ENCODE measurements at places on chromosomes 6 and 20. TPM values are rescaled to one million over a fixed set of nuclear protein-coding genes. Genes with fewer than 3 reads are reported as not detected.

The ZNF217 gene
- total RNA-seq, result 17.4 TPM

DNA sequence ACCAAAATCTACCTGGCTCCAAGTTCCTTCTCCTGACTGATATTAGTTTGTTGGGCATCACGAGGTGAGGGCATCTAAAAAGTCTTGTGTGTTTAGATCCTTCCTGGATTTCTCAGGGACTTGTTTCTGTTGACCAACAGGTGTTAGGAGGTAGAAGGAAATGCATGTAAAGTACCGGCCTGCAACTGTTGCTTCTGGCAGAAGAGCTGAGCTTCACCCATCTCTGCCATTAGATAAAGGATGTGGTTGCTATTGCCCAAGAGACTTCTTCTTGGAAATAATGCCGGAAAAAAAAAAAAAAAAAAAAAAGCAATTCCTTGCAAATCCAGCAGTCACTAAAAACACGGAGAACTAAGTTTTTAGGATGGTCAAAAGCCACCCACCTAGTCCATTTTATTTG is 303.1 kb downstream of the CDH26 start:
- DNase-seq, result no peak

The IP6K3 gene
- 0.65 TPM for total RNA-seq

The GNRH2 gene
- total RNA-seq, result not detected

The HACE1 gene
- 7.9 TPM for total RNA-seq

- DNase-seq, result no peak
Observed at GRCh38 chr20:44773070-44773829, 27.6 kb downstream of the KCNK15 start.

GRCh38 chr6:4932228-4932903 is 71.5 kb downstream of the RPP40 start:
- no peak for DNase-seq

The PTK6 gene
- not detected for total RNA-seq

The CCM2L gene
- not detected for total RNA-seq

The TMC2 gene
- not detected for total RNA-seq

The B4GALT5 gene
- total RNA-seq, result 27.4 TPM

- no peak for DNase-seq
Observed at GRCh38 chr20:63752411-63753101, 13.0 kb downstream of the SLC2A4RG start.

DNA sequence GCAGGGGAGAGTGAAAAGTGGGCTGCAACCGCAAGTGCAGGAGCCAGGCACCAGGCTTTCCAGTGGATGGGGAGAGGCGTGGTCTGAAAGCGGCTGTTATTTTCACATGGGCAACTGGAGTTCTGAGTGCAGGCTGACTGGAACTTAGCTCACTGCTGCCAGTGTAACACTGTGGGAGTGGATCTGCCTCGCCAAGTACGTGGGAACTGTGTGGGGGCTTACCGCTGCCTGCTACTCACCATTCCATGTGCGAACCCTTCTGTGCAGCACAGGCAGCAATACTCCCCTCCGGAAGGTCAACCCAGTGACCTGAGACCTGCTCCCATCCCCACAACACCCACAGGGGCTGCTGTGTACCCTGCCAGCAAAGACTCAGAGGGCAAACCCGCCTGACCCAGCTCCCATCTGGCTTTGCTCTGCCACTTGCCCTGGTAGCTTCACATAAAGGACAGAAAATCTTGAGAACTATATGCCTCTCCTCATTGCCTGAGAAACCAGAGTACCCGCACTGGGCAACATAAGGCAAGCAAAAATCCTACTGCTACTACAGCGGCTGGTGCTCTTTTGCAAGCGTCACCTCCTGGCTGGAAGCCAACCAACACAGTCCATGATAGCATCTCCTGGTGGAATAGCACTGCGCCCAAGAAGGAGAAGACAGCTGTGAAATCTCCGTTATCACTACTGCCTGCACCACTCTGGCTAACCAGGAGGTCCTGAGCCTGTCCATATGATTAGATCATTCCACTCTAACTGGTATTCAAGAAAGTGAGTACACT is 54.4 kb upstream of the SIRPG start:
- DNase-seq, result no peak

The SALL4 gene
- 1.4 TPM for total RNA-seq

DNA sequence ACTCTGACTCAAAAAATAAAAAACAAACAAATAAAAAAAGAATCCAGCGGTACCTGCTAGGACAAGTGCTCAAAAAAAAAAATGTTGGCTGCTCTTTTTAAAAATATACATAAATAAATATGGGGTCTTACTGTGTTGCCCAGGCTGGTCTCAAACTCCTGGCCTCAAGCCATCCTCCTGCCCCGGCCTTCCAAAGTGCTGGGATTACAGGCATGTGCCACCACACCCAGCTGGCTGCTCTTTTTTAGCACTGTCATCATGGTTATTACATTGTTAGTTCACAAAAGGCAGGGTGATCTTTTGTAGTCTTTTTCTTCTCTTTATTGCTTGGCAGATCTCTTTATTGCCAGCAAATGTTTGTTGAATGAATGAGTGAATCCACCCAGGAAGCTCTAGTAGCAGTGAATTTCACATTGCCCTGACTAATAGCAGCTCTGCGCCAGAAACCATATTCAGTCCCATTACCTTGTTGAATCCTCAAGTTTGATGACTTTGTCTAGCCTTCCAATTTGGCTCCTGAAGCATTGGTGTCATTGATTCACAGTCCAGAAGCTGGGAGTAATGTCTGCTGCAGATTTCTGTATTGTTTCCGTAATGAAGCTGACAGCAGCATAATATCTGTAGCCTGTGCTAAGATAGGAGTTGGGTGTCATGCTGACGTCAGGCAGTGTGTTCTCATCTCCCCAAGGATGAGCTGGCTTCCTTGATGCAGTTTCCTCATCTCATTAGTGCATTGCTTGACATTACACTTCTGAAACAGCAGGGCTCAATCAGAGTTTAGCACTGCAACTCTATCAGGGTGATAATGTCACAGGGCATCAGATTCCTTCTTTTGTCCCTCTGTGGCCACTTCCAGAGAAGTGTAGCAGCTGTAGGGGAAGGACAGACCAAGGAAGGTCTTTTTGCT is 84.9 kb upstream of the TGM3 start:
- DNase-seq, result no peak

DNA sequence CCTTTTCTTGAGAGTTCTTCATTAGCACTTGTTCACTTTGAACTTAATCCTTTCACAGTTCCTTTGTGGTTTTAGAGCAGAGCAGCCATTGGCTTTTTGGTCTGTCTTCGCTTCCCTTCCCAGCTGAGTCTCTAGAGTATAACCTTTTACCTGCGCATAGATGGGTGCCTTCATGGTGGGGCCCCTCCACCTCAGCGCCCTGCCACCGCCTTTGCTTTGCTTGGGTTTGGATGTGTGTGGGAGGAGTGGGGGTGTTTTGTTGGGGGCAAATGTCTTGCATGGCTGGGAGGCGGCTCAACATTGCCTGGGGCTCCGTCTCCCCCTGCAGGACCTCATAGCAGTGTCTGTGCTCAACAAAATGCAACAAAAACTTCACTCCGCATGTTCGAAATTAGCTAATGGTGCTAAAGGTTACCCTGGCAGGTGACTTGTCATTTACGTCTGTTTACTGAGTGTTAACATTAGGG is 11.9 kb downstream of the PYGB start:
- DNase-seq, result no peak

DNA sequence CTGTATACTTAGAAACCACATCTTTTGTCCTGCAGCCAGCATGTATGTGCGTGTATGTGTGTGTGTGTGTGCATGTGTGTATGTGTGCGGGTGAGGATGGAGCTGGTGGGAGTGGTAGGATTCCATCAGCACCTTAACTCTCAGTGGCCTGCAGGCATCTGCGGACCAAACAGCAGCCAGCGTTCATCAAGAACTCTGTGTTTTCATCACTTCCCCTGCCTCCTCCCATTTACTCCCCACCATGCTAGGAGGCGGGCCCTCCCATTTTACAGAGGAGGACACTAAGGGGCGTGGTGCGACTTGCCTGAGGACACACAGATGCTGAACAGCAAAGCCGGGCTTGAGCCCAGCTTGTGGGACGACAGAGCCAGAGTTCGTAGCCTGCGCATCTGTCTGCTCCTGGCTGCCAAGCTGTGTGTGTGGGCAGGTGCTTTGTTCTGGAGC is 8.9 kb downstream of the VSTM2L start:
- DNase-seq, result no peak

The CGAS gene
- 18.2 TPM for total RNA-seq

GRCh38 chr6:1135726-1136414 is 176.0 kb upstream of the FOXQ1 start:
- DNase-seq, result peak; percentile 50

DNA sequence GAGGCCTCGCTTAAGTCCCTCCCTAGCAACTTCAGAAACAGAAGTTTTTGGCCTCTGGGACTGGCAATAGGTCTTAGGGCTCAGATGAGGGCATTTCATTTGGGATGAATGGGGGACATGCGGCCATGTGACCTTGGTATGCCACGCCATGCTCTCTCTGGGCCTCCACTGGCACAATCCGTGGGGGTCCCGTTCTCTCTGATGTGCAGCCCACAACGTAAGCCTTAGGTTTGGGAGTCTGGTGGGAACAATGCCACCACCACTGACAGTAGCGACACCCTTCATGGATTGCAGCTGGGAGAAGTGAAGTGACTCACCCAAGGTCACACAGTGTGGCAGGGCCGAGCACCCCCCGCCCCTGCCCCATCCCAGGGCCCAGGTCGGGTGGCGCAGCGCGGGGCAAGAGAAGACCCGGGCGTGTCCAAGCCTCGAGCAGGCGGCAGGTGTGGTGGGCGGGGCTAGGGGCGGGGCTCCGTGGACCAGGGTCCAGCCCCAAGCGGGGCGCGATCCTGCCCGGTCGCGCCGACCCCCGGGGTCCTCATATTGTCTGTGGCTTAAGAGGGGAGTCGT is 864 bp upstream of the CEBPB start:
- no peak for DNase-seq

DNA sequence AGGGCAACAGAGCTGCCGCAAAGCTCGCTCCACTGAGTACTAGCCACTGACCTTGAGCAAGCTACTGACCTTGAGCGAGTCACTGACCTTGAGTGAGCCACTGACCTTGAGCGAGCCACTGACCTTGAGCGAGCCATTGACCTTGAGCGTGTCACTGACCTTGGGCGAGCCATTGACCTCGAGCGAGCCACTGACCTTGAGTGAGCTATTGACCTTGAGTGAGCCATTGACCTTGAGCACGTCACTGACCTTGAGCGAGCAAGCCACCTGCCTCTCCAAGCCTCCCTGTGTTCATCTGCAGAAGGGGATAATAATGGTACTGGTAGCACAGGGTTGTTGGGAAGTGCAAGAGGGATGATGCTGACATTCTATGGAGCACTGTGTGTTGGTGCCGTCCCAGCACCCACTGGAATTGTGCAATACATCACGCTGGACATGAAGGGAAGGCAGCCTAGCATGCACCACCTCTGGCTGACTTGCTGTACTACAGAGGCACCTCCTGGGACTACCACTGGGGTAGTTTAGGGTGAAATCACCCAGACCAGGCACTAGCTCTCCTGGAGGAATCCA is 60.2 kb downstream of the CTCFL start:
- peak; percentile 26 for DNase-seq

The SNAP91 gene
- total RNA-seq, result not detected

The DBNDD2 gene
- 55.2 TPM for total RNA-seq

The PSMB1 gene
- 282 TPM for total RNA-seq

The HCRTR2 gene
- total RNA-seq, result not detected

- no peak for DNase-seq
Observed at GRCh38 chr6:149580880-149581279, 14.7 kb downstream of the GINM1 start.

GRCh38 chr6:27810768-27811450 is 101.3 kb downstream of the OR2B2 start:
- no peak for DNase-seq

DNA sequence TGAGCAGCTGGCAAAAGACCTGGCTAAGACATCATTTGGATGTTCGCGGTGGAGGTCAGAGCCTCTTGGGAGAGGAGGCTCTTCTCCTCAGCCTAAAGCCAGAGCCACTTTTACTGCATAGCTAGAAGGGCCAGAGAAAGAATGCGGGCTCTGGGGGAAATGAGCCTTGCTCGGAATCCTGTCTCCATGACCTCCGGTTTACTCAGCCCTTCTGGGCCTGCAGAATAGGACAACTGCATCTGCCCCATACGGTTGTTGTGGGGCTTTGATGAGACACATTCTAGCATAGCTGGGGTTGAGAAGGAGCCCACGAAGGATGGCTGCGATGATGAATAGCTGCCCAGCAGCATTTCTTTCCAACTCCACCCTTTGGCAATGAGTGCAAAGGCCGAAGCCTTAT is 115.0 kb upstream of the SLC22A23 start:
- DNase-seq, result no peak

The TLDC2 gene
- 1.1 TPM for total RNA-seq

DNA sequence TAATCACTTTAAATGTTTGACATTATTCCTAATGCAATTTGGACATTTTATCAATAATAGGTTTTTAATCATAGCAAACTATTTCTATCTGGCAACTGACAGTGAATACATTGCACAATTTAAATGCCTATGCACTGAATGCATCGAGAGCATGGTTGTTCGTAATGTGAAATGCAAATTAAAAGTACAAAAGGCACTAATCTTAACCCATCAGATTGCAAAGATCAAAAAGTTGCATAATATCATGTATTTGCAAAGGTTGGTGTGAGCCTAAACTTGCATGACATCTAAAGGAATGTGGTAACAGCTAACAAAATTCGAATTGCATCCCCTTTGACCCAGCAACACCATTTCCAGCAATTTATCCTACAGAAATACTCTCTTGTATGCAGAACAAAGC is 469.9 kb upstream of the IRAK1BP1 start:
- no peak for DNase-seq

The MTFR2 gene
- total RNA-seq, result 18.6 TPM

- no peak for DNase-seq
Observed at GRCh38 chr6:13866301-13866700, 51.9 kb upstream of the MCUR1 start.

The CCDC170 gene
- 0.06 TPM for total RNA-seq

The FLOT1 gene
- 100 TPM for total RNA-seq

- no peak for DNase-seq
Observed at GRCh38 chr20:34115232-34115631, 3.2 kb upstream of the EIF2S2 start.

DNA sequence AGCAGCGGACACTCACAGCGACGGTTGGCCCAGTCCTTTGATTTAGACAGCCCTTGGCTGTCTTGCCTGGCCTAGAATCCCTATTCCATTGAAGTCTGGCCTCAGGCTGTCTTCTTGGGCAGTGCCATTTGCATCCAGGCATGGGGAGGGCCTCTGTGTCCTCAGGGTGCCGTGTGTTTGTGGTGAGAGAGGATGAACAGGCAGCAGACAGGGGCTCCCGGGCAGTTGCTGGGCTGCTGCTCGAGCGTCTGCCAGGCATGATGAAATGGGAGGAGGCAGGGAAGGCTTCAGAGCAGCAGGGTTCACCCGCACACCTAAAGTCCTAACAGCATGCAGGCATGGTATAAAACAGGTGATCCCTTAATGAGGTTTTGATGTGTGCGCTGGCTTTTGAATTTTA is 126.9 kb downstream of the SOBP start:
- no peak for DNase-seq

The HINT3 gene
- 9.8 TPM for total RNA-seq
